ENCODE measurements at places on chromosomes 1 and 21.

- DNase-seq = no peak
These were observed 92.1 kb downstream of the PRKAB2 start for GRCh38 chr1:147080006-147080661.

- no peak for DNase-seq
These were observed 140.2 kb upstream of the SGIP1 start for GRCh38 chr1:66393586-66394287.

- DNase-seq = no peak
These were observed 6.8 kb upstream of the JAM2 start for GRCh38 chr21:25632296-25632695.

GRCh38 chr1:175530183-175530582 is 213.2 kb downstream of the TNR start:
- no peak for DNase-seq

GRCh38 chr1:157992833-157993146 is 655 bp upstream of the KIRREL1 start:
- DNase-seq = no peak

- no peak for DNase-seq
These were observed 374.1 kb upstream of the POU3F1 start for GRCh38 chr1:38420666-38421065.

- no peak for DNase-seq
These were observed 19.2 kb downstream of the OLFML2B start for GRCh38 chr1:162004441-162004950.

- DNase-seq = no peak
These were observed 19.9 kb downstream of the CNTN2 start for GRCh38 chr1:205062895-205063294.

- DNase-seq = no peak
These were observed 342.6 kb upstream of the PKN2 start for GRCh38 chr1:88341447-88341846.

DNA sequence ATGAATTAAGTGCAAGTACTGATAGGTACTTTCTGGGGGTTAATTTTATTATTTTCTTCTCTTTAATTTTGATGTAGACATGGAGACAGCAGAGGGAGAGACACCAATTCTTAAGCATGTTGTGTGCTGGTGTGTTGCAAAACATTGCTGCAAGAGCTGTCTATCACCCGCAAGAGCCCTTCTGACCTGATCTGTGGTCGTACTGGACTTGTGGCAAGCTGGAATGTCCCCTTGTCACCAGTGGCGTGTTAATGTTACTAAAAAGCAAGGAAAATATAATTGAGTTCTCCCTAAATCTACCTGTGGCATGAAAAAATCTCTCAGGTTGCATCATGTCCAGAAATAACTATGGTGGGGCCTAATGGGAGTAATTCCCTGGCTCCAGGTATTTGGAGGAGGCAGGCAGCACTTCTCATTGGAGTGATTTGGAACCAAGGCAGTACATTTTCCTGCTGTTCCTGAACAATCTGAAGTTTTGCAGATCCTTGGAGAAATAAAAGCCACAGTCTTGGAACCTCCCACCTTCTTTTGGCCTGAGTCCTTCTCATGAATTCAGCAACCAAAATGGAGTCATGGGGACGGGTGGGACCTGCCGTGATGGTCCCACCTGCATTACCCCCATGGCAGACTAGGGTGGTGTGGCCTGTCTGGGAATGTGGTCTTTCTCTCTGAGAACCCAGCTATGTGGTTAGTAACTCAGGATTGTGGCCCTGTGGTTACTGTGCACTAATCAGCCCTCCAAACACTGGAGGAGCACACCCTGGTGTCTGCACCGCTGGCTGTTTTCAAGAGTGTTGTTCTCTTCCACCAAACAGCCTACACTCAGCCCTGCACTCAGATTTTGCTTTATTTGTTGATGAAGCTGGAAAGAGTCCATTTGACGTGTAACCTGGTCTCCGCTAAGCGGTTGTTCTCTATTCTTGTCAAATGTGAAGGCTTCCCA is 57.4 kb downstream of the GALNT2 start:
- DNase-seq = no peak

GRCh38 chr1:236489710-236490377 is 33.9 kb upstream of the LGALS8 start:
- DNase-seq = peak; percentile 39

GRCh38 chr1:39943471-39944290 is 11.3 kb upstream of the MFSD2A start:
- no peak for DNase-seq

DNA sequence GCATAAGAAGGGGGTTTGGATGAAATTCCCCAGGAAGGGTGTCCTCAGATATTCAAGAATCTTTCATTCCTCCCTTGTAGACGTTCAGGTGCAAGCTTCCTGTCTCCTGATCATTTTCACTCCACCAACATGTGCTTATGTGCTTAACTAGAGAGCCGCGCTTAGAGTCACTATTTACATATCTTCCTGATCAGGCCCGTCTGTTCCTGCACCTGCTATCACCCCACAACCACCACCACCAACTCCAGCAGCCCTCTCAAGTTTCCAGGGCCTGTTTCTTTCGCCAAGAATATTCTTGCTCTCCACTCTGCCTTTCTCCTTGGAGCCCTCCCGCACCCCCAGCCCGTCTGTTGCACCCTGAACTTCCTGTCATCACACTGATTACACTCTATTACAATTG is 113.4 kb downstream of the SPSB1 start:
- no peak for DNase-seq

- DNase-seq = no peak
These were observed 49.9 kb downstream of the SUCO start for GRCh38 chr1:172582889-172583288.

DNA sequence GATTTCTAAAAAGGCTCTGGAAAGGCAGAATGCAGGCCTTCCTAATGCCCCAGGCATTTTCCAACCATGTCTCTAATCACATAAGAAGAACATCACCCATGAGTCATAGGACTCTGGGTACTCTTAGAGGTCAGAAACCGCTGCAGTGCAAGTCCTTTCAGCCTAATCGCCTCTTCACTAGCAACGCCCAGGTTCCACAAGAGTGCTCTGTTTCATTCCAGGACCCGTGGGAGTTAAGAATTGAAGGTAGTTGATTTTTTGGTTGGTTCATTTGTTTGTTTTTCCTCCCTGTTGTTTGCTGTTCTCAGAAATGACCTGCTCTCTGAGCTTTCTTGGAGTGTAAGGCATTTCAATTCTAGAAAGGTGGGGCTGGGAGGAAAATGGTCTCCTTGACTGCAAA is 123.2 kb downstream of the NR5A2 start:
- DNase-seq = no peak

DNA sequence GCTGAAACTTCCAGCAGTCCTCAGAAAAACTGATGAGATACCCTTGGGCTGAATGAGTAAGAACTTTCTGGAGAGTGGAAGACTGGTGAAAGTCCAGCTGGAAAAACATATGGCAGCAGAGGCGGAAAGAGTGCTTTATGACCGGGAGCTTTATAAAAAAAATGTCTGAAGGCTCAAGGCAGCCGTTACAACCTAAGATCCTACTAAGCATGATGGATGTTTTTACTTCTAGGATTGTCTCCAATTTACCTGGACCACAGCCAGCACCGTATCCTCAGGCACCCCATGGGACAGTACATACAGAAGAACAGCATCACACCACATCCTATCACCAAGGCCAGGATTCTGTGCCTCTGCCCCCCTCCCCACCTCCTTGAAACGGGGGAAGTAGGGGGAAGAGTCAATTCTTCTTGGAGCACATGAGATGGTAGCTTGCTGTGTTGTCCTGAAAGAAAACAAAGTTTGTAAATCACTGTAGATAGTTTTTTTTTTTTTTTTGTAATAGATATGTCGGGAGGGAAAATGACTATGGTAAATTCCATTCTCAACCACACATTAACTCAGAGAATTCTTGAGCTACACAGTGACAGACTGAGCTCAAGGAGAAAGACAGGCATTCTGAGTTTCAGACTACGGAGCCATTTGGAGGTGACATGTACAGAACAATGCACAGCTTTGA is 11.8 kb upstream of the IRF2BP2 start:
- DNase-seq = no peak

DNA sequence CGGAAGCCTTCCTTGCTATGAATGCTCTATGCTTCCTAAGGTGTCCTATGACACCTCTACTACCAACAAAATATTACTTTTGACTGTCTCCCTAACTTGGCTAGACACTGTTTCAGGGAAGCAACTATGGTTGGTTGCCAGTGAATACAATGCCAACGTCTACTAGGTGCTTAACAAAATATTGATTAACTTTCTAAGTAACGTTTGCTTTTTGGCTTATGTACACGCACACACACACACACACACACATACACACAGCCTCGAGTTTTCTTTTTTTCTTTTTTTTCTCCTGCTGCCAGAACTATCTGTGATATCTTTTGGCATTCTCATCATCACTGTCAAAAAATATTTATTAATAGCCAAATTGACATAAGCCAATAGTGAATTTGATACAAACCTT is 864.0 kb downstream of the PLA2G4A start:
- no peak for DNase-seq

- DNase-seq = no peak
These were observed 126.4 kb downstream of the FAM78B start for GRCh38 chr1:166040202-166040997.

DNA sequence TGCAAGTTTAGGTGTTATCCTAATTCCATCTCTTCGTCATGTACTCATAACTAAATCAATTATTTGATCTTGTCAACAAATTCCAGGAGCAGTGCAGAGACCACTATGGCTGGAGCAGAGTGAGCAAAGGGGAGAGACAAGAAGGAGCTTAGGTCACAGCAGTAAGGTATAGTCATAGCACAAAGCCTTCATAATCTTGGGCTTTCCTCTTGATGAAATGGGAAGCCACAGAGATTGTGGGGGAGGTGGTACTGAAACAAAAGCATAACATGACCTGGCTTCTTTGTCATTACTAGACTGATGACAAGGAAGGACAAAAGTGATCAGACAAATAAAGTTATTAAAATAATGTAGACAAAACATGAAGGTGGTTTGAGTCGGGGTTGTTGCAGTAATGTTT is 60.1 kb upstream of the PTGS2 start:
- DNase-seq = no peak

DNA sequence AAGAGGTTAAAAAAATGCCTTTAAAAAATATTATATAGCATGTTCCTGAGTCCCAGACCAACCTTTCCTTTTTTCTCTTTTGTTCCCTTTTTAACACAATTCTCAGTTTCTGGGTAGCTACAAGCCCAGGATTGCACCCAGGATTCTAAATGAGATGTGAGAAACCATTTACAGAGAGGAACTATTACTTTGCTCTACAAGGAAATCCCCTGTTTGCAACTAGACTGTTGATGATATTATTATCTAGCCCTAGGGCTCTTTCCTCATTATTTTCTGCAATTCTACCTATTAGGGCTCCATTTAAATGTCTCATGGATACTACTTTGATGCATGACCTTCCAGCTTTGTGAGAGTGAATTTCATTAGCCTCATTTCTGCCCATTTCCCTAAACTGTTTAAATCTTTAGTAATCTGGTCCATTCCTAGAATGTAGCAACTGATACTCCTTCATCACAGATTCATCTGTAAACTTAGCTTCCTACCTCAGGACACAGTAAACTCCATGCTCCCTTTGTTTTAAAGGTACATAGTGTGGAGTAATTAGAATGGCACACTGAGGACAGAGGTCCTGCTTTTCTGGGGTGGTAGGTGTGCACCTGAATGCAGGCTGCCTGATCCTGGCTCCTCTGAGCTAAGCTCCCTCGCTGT is 7.1 kb upstream of the KIF14 start:
- DNase-seq = no peak

DNA sequence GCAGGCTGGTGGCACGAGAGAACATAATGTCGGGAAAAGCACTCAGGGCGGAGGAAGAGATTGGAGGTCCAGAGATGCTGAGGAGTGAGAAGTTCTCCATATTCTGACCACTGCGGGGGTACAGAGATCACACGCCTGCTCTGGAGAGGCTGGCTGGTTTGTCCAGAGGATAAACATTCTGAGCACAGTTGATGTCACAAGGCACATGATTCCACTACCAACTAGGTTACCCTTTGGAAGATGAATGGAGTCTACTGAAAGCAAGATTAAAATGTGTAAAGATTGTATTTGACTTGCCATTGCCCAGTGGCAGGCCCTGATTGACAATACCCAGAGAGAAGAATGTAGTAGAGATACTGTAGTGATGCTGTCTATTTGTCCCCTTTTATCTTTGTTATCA is at the start of gene SPATA46:
SPATA46 (minus strand) TSS at position 164 of the 400 bp plus-strand sequence; CDS start at position 100, 64 bp downstream.
- no peak for DNase-seq

DNA sequence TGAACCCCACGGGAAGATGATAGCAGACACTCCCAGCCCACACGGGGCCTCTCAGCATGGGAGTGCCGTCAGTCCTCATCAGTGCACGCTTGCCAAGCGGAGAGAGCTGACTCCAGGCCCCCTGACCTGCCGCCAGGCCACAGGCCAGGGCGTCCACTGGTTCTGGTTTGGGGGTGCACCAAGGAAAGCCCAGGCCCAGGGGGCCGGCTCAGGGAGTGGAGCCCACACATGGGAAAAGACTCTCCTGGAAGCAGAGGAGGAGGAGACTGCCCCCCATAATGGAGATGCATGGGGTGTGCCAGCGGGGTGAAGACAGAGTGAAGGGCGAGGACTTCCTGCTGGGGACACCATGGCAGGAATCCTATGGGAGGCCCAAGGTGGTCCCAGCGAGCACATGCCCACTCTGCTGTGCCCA is 6.4 kb downstream of the TRIM11 start:
- DNase-seq = no peak

DNA sequence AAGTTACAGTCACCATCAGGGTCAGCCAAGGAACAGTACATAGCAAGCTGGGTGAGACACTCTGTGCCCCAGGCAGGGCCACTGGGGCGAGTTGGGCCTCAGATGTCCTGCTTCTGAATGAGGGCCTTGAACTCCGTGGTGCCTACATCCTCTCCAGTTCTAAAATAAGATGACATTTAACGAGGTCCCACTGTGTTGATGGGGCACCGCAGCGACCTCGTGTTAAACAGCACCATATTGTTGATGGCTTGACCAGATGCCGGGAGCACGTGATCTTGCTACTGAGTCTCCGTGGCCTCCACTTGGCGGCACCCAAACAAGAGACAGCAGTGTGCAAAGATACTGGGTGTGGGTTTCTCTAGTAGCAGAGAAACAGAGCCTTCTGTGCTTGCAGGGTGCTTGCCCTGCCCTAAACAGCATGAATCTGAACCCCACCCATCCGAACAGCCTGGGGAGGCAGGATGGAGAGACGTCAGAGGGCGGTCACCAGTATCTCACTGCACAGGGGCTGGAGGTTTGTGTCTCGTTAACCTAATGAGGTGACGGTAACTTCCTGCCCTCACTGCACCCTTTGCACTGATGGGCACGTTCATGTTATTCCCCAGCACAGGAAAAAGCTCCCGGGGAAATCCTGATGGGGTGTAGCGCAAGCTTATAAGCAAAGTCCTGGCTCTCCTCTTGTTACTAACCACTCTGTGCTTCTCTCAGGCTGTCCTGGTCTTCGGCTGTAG is 324.4 kb downstream of the AJAP1 start:
- DNase-seq = no peak

DNA sequence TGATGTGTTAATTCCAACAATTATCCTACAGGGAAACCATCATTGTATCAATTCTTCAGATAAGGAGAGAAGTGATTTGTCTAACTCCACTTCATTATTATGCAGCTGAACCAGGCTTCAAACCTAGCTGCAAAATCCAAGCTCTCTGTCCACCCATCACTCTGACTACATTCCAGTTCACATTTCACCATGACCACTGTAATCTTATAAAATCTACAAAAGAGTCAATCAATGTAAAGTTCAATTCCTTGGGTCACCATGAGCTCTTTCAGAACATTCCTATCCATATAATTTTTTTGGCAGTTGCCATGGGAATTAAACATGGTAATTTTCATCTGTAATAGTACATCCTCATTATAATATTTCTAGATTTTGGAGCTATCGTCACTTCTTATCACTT is 100.9 kb downstream of the PLPPR5 start:
- no peak for DNase-seq

Measured in GM19239 (cell line).